Motor neuron (in vitro differentiated cells): ENCODE measurements at places on chromosomes 13 and 19. TPM values are rescaled to one million over a fixed set of nuclear protein-coding genes. Genes with fewer than 3 reads are reported as not detected.

FGF9 gene
- 0.26 TPM in 1 of 2 replicates, not detected in the other for total RNA-seq

CRYL1 gene
- total RNA-seq = 38.3 and 41.5 TPM in 2 replicates

SERPINE3 gene
- 0.77 TPM in 1 of 2 replicates, not detected in the other for total RNA-seq

C19orf67 gene
- 0.31 and 1.3 TPM in 2 replicates for total RNA-seq

FKRP gene
- total RNA-seq = 14.4 and 14.9 TPM in 2 replicates

ZNF491 gene
- 0.87 and 1.7 TPM in 2 replicates for total RNA-seq
